ENCODE measurements at places on chromosomes 6 and 20.

DNA sequence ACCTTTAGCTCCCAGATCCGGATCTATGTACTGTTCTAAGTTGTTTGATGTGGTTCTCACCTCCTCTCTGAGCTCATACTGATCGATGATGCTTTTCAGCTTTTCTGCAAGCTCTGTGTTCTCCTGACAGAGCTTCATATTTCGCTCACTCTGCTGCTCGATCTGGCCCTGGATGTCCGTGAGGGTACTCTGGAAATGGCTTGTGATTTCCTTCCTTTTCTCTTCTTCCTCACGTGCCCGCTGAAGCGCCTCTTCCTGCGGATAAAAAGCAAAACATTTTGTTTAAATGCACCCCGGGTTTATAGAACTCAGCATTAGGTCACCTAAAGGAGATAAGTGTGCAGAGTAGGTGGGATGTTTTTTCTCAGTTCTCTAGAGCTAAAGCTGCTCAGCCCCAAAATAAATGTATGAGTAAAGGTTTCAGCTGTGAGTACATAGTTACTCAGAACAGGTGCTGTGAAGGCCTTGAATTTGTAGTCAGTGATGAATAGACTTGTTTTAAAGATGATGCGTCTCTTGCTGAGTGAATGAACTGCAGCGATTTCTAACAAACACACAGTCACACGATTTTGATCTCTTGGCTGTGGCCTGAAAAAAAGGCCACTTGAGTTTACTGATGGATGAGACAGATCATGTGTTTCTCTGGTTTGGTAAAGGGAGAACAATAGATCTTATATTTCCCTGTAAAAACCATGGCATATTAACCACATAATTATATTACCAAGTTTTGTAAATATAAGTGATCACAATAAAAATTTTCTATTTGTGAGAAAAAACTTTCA is 29.1 kb downstream of the TXLNB start:
- DNase-seq: no peak

- no peak for DNase-seq
Observed at GRCh38 chr20:43949741-43950618, 35.3 kb downstream of the TOX2 start.

DNA sequence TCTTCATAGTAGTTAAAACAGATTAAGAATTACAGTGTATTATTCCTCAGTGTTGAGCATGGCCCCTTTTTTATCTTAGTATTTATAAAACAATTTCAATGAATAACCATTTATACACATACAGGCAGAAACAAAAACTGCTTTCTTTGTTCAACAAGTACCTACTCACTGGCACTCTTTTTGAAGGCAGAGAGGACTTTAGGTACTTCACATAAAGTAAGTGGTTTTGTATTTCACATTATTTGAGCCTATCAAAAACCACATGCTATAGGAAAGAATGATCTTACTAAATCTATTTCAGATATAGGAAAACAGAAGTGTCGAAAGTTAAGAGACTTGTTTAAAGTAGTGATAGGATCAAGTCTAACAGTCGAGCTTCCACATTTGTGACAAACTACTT is 73.8 kb downstream of the PRKN start:
- DNase-seq: no peak

DNA sequence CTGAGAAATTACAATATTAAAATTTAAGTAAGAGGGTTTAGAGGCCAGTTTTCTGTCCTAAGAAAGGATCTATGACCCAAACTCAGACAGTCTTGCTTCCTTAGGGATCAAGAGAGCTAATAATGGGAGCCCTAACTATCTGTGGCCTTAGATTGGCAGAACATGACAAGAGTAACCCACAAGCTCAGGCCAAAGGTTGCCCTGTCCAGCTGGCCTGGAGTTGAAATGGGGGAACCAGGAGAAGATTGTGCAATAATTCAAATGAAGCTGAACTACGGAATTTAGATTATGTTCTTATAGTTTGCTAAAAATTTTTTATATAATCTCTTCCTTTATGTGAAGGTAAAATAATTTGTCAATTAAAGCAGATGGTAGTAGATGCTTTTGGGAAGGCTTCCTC is 26.4 kb downstream of the LAMA4 start:
- DNase-seq: no peak

GRCh38 chr20:36493051-36493800 is 48.1 kb upstream of the MYL9 start:
- no peak for DNase-seq

GRCh38 chr20:3696200-3696599 is 14.4 kb upstream of the ADAM33 start:
- no peak for DNase-seq

GRCh38 chr6:40395066-40395697 is 192.0 kb downstream of the LRFN2 start:
- no peak for DNase-seq

DNA sequence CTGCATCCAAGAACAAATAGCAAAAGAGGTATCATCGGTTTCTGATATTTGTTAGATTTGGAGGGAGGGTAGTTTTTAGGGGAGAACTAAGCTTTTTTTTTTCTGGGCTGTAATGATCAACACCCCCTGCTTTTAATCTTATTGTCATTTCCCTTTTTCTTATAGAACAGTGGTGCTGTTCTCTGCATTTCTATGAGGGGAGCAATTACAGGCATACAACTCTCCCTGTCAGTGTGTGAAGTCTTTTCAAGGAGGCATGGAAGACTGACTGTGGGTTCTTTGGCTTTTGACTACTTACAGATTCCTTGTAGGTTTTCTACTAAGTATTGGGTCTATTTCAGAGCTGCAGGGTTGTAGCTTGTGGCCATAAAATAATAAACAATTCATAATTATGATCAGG is 632.3 kb downstream of the TFAP2B start:
- no peak for DNase-seq

DNA sequence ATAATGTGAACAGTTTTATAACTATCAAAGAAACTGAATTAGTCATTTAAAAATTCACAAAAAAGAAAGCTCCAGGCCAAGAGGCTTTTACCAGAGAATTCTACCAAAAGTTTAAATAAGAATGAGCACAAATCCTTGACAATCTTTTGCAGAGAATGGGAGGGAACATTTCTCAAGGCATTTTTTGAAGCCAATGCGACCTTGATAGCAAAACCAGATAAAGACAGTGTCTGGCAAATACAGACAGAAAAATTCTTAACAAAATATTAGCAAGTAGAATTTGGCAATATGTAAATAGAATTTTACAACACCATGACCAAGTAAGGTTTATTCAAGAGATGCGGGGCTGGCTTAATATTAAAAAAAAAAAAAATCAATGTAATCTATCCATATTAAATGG is 41.7 kb downstream of the RNF24 start:
- no peak for DNase-seq

DNA sequence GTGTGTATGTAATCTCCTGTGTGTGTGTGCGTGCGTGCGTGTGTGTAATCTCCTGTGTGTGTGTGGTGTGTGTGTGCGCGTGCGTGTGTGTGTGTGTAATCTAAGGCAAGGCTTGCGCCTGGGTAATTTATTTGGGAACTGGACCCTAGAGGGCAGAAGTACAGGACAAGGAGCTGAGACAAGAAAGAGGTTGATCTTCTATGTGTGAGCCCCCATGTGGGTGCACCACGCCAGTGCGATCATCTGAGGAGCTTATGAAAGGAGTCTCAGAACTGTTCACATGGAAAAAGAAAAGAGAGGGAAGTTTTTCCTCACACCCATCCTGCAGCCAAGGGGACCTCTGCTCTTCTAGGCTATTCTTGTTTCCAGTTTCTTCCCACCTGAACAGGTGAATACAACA is 220.1 kb upstream of the GGTLC1 start:
- DNase-seq: no peak

DNA sequence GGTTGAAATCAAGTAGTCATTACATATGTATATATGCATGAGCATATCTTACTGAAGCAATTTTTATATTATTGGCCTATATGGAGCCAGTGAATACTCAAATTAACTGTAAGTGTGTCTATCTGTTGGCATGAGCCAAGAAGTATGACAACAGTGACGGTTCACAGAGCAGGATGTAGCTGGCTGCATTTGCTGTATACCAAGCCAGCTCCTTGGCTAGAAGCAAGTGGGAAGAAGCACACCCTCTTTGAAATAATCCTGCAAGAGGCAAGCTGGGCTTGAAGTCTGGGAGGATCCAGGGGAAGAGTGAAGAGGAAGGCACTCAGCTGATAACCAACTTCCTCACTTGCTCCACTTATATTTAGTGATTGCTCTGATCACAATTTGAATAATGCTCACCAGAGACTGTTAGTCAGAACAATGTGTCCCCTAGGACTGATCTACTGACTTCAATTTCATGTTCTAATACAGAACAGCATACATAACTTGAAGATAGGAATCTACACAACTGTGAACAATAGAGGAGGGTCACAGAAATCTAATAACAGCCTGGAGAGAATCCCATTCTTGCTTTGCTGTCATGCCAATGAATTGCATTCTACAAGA is 497.3 kb downstream of the PRKN start:
- no peak for DNase-seq

GRCh38 chr6:5403609-5404008 is 142.3 kb downstream of the FARS2 start:
- DNase-seq: no peak

- no peak for DNase-seq
Observed at GRCh38 chr6:136244061-136244616, 6.0 kb downstream of the MTFR2 start.

DNA sequence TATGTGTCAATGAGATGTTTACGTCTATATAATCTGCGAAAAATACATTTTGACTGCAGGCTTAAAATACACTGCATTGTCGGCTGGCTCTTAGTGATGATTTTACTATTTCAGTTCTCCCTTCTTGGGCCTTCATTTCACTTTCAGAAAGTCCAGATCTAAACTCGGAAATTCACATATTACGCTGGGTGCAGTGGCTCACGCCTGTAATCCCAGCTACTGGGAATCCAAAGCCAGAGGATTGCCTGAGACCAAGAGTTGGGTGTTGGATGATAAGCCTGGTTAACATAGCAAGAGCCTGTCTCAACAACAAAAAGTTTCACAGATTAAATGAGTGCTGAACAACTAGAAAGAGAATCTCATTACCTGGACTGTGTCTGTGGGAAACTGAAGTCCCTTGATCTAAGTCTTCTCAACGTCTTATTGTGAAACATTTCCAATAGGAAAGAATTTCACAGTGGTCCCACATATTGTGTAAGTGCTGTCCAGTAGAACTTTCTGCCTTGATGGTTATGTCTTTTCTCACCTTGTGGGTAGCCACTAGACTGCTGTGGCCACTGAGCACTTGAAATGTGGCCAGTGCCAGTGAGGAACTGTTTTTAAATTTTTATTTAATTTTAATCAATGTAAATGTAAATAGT is 1.9 kb downstream of the GINM1 start:
- no peak for DNase-seq

GRCh38 chr6:82818727-82819126 is 246.9 kb downstream of the UBE3D start:
- DNase-seq: peak; percentile 47

GRCh38 chr20:36043892-36044515 is 75.6 kb downstream of the CNBD2 start:
- DNase-seq: no peak

- DNase-seq: no peak
Observed at GRCh38 chr6:157832250-157832967, 9.4 kb downstream of the SNX9 start.

- DNase-seq: no peak
Observed at GRCh38 chr6:13480631-13481501, 6.5 kb downstream of the GFOD1 start.

DNA sequence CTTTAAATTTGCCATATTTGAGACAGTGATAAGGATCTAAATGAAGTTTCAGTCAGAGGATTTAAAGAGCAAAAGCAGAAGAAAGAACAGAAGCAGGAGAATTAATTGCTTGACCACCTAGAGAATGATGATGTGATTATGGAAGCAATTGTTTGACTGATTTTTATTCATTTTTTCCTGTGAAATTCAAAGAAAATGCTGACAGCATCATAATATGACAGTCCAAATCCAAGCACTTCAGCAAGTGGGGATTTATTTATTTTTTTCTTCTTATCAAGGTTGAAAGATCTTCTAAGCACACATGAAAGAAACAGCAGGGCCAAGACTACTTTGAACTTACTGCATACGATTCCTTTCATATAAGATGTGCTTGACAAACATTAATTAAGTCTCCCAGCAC is 125.2 kb downstream of the BMP2 start:
- DNase-seq: no peak

DNA sequence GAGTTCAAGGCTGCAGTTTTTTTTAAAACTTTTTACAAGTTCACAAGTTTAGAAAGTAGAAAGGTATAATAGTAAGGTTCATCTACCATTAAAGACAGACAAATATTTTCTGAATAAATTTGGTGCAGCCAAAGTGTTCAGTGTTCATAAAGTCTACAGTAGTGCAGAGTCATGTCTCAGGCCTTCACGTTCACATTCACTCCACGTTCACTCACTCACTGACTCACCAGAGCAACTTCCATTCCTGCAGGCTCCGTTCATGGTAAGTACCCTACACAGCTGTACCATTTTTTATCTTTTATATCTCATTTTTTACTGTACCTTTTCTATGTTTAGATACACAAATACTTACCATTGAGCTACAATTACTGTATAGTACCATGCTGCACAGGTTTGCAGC is 67.6 kb downstream of the B4GALT5 start:
- no peak for DNase-seq

DNA sequence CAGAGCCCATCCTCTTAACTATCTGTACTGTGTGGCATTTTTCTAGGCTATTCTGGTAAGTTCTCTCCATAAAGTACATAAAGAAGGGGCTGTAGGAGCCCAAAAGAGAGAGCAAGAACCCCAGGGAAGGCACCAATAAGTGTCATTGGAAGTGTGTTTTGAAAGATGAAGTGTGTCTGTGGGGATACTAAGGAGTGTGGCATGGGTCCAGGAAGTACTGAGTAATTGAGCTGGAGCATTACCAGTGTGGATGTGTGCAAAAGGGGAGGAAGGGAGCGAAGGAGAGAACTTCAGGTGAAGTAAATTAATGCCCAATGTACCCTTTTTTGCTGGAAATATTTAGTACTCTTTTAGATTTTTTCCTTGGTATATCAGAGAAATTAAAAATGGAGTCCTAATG is 63.9 kb downstream of the KCNS1 start:
- no peak for DNase-seq

- no peak for DNase-seq
Observed at GRCh38 chr6:151617539-151617938, 123.7 kb downstream of the CCDC170 start.

- no peak for DNase-seq
Observed at GRCh38 chr6:74069089-74069581, 373.1 kb downstream of the CD109 start.

GRCh38 chr20:63911176-63911575 is 16.2 kb downstream of the DNAJC5 start:
- DNase-seq: no peak

DNA sequence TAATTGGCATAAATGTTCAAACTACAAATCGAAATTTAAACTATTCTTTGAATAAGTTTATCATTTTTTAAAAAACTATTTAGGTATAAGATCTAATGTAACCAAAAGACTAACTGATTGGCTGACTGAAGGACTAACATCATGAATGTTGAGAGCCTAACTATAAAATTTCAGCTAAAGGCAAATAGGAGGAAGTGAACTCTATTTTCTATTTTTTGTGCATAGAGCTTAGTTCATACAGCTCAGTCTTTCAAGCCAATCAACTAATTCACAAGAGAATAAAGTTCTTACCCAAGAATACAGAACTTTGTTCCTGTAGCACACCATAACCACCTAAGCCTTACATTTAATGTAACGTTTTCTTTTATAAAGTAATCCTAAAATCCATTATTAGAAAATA is 46.3 kb upstream of the STXBP5 start:
- DNase-seq: no peak

GRCh38 chr6:43716099-43716498 is 28.5 kb upstream of the MRPS18A start:
- DNase-seq: no peak

All from brain pericyte (primary cell).